Mucosa of descending colon (tissue), 3 donors: ENCODE measurements at places on chromosomes 13 and 19. TPM values are rescaled to one million over a fixed set of nuclear protein-coding genes. Genes with fewer than 3 reads are reported as not detected.

GRCh38 chr13:50228527-50228926, 213.3 kb downstream of the KCNRG start:
- no peak for DNase-seq

DNA sequence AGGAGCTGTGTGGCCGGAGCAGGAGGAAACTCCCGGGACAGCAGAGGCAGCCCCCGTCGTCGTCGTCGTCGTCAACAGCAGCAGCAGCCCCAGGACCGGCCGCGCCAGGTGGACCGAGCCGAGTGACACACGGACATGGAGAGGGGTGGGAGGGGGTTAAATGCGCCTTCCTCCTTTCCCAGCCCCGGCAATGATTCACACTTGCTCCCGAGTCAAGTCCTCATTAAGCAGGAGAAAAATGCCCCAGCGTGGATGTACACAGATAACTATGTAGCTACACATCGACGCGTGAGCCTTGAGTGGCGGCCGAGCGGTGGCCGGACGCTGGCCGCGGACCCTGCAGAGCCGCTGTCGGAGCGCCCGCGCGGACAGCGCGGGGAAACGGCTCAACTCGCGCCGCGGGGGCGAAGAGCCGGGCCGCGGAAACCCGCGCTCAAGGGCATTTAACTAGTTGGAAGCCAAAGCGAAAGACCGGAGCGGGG, 645 bp downstream of the UBL3 start:
- peak; percentile 78 for DNase-seq

The SLC6A16 gene
- 0.36 TPM for total RNA-seq

The THSD1 gene
- total RNA-seq, result 3.2 TPM

DNA sequence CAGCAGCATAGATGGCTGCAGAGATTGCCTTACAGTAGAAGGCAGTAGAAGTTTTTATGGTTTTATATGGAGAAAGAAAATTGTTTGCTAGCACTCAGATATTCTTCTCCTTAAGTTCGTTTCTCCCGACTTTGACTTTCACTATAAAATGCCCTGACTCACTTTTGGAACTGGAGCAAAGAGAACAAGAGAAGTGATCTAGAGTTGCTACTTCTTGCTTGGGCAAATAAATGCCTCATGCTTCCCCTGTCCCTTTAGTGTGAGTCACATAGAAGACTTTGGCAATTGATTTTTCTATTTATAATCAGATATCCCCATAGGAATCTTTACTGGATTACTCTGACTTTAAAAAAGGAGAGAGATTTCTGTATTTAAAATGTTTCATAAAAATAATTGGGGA, 46.9 kb downstream of the ITGBL1 start:
- DNase-seq, result no peak

The ITM2B gene
- total RNA-seq, result 517 TPM

The C19orf44 gene
- total RNA-seq, result 8.4 TPM

The CYP4F11 gene
- total RNA-seq, result 2.1 TPM

- no peak for DNase-seq
Observed at GRCh38 chr19:5294403-5295160, 46.0 kb downstream of the PTPRS start.

GRCh38 chr13:79541426-79542049, 60.6 kb downstream of the NDFIP2 start:
- DNase-seq, result peak; percentile 42

The PROZ gene
- total RNA-seq, result not detected
